ENCODE measurements at places on chromosomes 13 and 19.

DNA sequence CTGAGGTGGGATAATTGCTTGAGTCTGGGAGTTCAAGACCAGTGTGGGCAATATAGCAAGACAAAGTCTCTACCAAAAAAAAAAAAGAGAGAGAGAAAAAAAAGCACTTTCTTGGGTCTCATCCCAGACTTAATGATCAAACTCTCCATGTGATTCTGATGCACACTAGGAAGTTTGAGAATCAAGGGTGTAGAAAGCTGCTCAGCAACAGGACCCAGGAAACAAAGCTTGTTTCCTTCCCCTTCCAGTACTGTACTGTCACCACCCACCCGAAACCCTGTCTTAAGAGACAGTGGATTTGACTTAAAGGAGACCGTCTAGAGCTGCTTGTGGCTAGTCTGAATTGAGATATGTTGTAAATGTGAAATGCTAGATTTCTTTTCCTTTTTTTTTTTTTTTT lies 5.8 kb downstream of the MISP3 start:
- DNase-seq: no peak

DNA sequence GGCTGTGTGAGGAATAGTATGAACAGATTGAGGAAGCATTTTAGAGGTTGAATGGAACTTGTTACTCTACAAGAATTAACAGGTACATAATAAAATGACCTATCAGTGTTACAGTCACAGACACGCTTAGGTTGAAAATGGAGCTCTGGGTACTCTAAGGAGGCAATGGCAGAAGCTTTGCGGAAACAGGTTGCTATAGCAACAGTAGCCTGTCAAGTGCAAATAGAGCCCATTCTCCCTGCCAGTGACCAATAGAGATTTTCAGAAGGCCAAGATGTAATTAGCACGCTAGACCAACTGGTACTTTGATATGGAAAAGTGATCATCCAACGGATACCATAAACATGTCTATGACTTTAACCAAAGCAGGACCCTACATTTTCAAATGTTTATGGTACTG lies 148.5 kb upstream of the FREM2 start:
- DNase-seq: no peak

DNA sequence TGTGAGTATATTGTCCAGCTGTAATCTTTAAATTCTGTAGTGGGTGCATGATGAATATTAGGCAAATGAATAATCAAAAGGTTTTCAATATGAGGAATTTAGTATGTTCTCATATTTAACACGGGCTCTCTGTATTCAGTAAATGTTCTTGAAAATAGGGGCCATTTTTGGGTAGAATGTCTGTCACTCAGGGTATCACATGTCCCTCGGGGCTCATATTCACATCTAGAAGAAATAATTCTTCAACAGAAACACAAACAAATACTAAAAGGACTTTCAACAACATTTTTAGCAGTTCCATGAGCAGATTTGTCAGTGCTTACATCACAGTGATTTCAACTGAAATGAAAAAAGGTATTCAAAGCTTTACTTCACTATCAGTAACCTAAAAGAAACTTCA lies 1388.4 kb upstream of the MIR17HG start:
- DNase-seq: no peak

GRCh38 chr19:41427647-41428480 lies 690 bp upstream of the B3GNT8 start:
- DNase-seq: peak; percentile 15

DNA sequence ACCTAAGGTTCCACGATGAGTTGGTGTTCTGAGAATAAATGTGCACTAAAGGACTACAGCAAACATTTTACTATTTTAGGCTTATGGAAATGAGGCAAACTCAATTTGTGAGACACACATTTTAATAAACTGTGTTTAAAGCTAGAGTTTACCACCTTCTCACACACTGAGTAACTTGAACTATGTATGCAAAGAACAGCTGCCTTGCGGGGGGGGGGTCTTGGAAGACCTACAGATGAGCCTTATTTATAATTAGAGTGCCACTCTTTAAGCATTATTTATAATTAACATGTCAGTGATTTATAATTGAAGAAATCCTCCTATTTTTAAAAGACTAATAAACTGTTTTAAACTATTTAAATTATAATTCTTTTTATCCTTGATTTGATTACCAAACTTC lies 300.4 kb downstream of the DLEU7 start:
- DNase-seq: no peak

DNA sequence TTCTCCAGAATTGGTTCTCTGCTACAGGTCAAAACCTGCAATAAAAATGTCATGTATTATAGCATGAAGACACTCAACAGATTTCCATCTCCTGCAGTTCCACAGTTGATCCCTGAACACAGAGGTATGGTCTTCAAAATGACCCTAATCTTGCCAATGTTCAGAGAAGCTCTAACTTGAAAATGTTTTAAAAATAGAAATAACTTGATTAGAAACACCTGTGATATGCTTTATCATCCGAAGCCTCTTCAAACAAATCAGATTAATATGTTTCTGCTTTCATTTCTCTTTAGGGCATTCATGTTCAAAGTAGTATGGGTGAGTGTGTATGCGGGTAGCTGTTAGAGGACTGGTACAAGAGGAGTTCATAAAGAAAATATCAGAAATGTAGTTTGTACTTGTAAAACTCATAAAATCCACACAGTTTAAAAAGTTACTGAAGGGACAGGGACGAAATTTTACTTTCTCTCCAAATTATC lies 60.4 kb downstream of the KCNRG start:
- no peak for DNase-seq

DNA sequence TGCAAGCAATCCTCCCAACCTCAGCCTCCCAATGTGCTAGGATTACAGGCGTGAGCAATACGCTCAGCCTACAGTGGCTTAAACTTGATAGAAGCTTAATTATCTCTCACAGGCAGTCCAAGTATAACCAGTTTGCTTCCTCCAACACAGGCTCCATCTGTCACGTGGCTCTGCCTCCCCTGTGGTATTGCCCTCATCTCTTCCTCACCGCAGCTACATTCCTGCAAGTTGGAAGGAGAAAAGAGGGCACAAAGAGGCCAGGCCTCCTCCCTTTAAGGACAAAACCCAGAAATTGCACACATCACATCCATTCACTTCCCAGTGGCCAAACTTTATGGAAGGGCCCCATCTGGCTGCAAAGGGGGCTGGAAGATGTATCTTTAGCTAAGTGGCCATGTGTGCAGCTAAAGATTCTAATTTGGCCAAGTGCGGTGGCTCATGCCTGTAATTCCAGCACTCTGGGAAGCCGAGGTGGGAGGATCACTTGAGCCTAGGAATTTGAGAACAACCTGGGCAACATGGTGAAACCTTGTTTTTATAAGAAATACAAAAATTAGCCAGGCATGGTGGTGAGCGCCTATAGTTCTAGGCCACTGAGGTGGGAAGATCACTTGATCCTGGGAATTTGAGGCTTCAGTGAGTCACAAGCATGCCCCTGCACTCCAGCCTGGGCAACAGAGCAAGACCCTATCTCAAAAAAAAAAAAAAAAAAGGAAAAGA lies 3.1 kb upstream of the SDHAF1 start:
- peak; percentile 59 for DNase-seq

- DNase-seq: no peak
These were observed 16.5 kb upstream of the LATS2 start for GRCh38 chr13:21077788-21078353.

GRCh38 chr13:25899464-25899863 lies 152.4 kb downstream of the SHISA2 start:
- no peak for DNase-seq

- DNase-seq: no peak
These were observed 3.4 kb downstream of the TCF3 start for GRCh38 chr19:1648920-1649541.

- DNase-seq: peak; percentile 76
These were observed at the start of gene STK24 for GRCh38 chr13:98576963-98577835. STK24 (minus strand) TSS chr13:98577107; CDS start chr13:98576786, 321 bp downstream.

DNA sequence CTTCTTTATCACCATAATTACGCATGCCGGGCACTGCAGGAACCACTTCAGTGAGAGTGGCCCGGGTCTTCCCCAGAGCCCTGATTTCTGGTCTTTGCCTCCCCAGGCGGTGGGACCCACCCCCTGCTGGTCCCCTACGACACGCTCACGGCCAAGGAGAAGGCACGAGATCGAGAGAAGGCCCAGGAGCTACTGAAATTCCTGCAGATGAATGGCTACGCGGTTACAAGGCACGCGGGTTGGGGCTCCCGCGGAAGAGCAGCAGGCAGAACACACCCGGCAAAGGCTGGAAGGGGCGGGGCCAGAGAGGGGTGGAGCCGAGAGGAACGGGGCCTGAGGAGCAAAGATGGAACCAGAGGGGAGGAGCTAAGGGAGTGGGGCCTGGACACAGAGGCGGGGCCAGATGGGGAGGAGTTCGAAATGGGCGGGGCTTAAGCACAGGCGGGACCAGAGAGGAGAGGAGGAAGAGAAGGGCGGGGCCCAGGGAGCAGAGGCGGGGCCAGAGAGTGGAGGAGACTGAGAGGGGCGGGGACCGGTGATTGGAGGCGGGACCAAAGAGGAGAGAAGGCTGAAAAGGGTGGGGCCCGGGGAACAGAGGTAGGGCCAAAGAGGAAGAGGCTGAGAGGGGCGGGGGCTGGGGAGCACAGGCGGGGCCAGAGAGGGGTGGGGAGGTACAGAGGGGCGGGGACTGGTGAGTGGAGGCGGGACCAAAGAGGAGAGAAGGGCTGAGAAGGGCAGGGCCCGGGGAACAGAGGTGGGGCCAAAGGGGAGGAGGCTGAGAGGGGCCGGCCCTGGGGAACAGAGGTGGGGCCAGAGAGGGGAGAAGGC lies 73.4 kb downstream of the RYR1 start:
- DNase-seq: peak; percentile 23

- DNase-seq: no peak
These were observed 3.6 kb upstream of the NDUFB7 start for GRCh38 chr19:14575428-14575980.

DNA sequence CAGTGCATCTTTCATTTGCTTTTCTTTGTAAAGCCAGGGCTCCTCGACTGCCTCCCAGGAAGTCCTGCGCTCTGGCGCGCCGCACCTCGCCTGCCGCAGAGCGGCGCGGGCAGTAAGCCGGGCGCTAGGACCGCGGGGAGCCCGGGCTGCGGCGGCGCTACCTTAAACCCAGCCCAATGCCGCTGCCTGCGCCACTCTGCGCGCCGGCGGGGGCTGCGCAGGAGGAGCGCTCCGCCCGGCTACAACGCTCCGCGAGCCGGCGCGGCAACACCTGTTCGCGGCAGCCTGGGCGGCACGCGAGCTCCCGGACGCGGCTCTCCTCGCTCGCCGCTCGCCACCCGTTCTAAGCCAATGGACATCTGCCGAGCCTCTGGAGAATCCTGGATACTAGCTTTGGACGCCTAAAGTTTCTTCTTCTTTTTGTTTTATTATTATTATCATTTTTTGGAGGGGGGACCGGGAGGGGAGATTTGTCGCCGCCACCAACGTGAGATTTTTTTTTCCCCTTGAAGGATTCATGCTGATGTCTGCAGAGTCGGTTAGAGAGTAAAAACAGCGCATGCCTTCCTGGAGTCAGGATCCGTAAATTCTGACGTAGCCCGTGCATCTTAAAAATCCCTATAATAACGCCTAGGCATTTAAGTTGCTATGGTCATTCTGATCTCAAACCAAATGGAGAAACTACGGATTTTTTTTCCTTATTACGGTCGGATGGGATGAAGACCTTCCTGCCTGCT lies at the start of gene FGF9:
TSS of gene FGF9 (plus strand) at position 191 of the 737 bp plus-strand sequence. CDS start 840 bp downstream, outside the sequence.
- peak; percentile 66 for DNase-seq

GRCh38 chr19:30674656-30675055 lies 302.5 kb downstream of the ZNF536 start:
- DNase-seq: no peak
